ENCODE measurements at places on chromosomes 1 and 21. TPM values are rescaled to one million over a fixed set of nuclear protein-coding genes. Genes with fewer than 3 reads are reported as not detected.

The DENND2D gene
- 0.36 TPM for total RNA-seq

- H3K4me1 ChIP-seq: no peaks in the 10 kb centered on the region
- no peak overlapping the region for H3K4me3 ChIP-seq
- H3K36me3 ChIP-seq: no peaks in the 10 kb centered on the region
- H3K27me3 ChIP-seq: no peaks in the 10 kb centered on the region
- DNase-seq: no peak
Observed at GRCh38 chr1:51559501-51559900, 40.4 kb upstream of the EPS15 start.

- no peaks in the 10 kb centered on the region for H3K36me3 ChIP-seq
- H3K4me1 ChIP-seq: peaks cover 74% of the 10 kb centered on the region
- DNase-seq: no peak
- no peak overlapping the region for H3K4me3 ChIP-seq
- H3K27me3 ChIP-seq: peaks cover 30% of the 10 kb centered on the region
Observed at GRCh38 chr21:44987886-44988606, 48.2 kb downstream of the SLX9 start.

- H3K4me1 ChIP-seq: peaks cover 75% of the 10 kb centered on the region
- no peaks in the 10 kb centered on the region for H3K27me3 ChIP-seq
- peak overlapping the region; percentile 89 for H3K27ac ChIP-seq
- H3K36me3 ChIP-seq: peaks cover 39% of the 10 kb centered on the region
Observed at GRCh38 chr1:246579818-246580217, 13.6 kb downstream of the CNST start.

GRCh38 chr21:40568807-40569206, 278.2 kb downstream of the DSCAM start:
- H3K4me3 ChIP-seq: no peak overlapping the region
- H3K4me1 ChIP-seq: no peaks in the 10 kb centered on the region
- no peak for DNase-seq
- no peaks in the 10 kb centered on the region for H3K36me3 ChIP-seq

GRCh38 chr1:189783456-189783855, 694.2 kb downstream of the BRINP3 start:
- no peak overlapping the region for H3K27ac ChIP-seq
- no peaks in the 10 kb centered on the region for H3K4me1 ChIP-seq
- no peaks in the 10 kb centered on the region for H3K36me3 ChIP-seq

- H3K27ac ChIP-seq: no peak overlapping the region
- H3K36me3 ChIP-seq: no peaks in the 10 kb centered on the region
- H3K4me1 ChIP-seq: peaks cover 7% of the 10 kb centered on the region
- no peak for DNase-seq
- H3K27me3 ChIP-seq: peaks cover 40% of the 10 kb centered on the region
Observed at GRCh38 chr1:183025782-183026774, 2.9 kb downstream of the LAMC1 start.

DNA sequence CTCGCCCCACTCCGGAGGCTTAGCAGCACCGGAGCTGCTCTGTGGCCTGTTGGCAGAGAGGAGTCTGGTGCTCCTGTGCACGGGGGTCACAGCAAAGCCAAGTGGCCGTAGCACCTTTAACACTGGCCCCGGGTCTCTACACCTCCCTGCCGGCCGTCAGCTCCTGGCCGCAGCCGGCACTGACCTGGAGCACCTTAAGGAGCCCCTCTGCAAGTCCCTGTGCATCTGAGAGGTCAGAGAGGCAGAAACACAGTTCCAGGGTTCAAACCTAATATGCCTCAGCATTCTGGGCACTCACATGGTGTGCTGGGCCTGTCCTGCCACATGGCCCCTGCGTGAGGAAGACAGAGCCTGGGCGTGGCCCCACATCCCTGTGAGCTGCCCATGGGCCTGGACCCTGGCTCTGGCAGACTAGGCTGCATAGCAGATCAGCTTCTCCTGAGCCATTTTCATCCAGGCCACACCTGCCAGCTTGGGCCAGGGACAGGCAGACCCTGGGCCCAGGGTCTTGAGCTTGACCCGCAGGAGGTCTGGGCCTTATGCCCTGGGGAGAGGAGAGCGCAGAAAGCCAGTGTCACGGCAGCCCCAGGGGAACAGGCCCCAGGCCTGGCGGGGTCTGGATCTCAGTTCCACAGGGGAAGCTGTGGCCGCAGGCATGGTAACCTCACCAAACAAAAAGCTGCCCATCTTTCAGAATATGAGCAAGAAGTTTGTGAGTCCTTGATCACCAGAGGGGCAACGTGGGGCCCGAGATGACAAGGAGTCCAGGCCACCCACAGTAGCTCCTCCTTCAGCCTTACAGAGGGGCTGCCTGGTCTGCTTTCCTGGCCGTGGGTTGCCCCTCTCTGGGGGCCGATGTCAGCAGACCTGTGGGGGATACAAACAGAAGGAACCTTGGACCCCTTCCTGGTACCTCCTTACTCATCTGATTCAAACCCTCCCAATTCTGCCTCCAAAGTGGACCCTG, 146.0 kb upstream of the COL6A1 start:
- no peaks in the 10 kb centered on the region for H3K4me1 ChIP-seq
- peaks cover 54% of the 10 kb centered on the region for H3K27me3 ChIP-seq
- DNase-seq: no peak
- no peaks in the 10 kb centered on the region for H3K36me3 ChIP-seq
- no peak overlapping the region for H3K27ac ChIP-seq

GRCh38 chr1:170203693-170204092, 57.9 kb downstream of the NTMT2 start:
- no peak for DNase-seq
- no peaks in the 10 kb centered on the region for H3K36me3 ChIP-seq
- H3K4me1 ChIP-seq: no peaks in the 10 kb centered on the region
- H3K4me3 ChIP-seq: no peak overlapping the region
- no peak overlapping the region for H3K27ac ChIP-seq
